ENCODE measurements at places on chromosomes 12 and 14.

DNA sequence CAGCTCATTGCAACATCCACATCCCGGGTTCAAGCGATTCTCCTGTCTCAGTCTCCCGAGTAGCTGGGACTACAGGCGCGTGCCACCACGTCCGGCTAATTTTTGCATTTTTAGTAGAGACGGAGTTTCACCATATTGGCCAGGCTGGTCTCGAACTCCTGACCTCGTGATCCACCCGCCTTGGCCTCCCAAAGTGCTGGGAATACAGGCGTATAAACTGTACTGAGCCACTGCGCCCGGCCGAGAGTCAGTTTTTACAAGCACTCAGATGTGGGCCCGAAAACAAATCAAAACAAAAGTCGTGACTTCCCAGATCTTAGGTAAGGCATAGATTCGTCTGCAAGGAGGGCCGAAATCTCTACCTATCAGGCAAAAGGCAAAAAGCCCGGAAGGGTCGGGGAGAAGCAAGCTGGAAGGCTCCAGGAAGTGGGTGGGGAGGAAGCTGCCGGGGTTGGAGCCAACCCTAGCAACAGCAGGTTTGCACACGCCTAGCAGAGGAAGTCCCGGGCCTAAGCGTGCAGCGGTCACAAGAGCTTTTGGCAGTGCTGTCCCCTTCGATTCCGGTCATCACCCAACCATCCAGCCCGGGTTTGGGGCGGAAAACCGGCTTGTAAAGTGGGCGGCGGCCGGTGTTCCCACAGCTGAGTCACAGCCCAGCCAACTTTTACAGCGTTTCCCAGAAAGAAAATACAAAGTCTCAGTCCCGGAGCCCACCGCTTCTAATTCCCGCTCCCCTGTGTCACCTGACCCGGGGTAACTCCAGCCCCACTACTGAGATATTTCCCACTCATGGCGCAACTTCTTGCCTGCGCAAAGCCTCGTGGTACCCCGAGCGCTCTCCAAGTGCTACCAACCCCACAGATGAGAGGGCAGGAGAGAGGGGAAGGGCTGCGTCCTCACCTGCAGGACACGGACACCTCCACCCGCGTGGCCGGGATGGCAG lies 583 bp downstream of the CPNE8 start:
- peak; percentile 88 for DNase-seq

GRCh38 chr12:58202933-58203718 lies 261.8 kb downstream of the ATP23 start:
- DNase-seq, result no peak

GRCh38 chr14:103543721-103544387 lies 14.9 kb downstream of the TRMT61A start:
- DNase-seq, result no peak

- peak; percentile 60 for DNase-seq
Observed at GRCh38 chr12:124771462-124772288, 92.0 kb downstream of the SCARB1 start.

GRCh38 chr12:71108355-71108754 lies 49.4 kb downstream of the TSPAN8 start:
- DNase-seq, result no peak

DNA sequence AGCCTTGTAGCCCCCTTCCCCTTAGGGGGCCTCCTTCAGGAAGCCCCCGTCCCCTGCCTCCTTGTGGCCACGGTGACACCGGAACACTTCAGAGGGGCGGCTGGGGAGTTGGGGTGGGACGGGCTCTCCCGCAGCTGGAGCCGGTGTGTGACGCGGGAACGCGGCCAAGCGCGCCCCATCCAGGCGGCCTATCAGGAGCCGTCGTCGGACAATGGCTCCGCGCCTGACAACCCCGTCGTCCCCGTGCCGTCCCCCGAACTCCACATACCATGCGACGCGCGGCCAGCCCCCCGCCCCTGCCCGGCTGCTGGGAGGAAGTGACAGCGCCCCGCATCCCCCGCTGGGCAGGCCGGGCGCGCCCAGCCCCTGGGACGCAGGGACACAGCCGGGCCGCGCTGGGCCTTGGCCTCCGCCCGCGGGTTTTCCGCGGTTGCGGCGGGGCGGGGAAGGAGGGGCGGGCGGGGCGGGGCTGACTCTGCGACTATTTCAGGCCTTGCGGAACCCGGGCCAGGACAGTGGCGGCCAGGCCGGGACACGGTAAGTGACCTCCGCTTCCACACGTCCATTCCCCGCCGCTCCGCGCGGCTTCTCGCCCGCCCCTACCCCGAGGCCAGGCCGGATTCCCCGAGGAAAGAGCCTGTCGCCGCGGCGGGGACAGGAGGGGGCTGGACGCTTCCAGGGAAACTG lies at the start of gene TNFAIP2:
Gene TNFAIP2, plus strand, starts transcription at position 515 of the 687 bp plus-strand sequence. CDS start 2,997 bp downstream, outside the sequence.
- DNase-seq, result no peak

DNA sequence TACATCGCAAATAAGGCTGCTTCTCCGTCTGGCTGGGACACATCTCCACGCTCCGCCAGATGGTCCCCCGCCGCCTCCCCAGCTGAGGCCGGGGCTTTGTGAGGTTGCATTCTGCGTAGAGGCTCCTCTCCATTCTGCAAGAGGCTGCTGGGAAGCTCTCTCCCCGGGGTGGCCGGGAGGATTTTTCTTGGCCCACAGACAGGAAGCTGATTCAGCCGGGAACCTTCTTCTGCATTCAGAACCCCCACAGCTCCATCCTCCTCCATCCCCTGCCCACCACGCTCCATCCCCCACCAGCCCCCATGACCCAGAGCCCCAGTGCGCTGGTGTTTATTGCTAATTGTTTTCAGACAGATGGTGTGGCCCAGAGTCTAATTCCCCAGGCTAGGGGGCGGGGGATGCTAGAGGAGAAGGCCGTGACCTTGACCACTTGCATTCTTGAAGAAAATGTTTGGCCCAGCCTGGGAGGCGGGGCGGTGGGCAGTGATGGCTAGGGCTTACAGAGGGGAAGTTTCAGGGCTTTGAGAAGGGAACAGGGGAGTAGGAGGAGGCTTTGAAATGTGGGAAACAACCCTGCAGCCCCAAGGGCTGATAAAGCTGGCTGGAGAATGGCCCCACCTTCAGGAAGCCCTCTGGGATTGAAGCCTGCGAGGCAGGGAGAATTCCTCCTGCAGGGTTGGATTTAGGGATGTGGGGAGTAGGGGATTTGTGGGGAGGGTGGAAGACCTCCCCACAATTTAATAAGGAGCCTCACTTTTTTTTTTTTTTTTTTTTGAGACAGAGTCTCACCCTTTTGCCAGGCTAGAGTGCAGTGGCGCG lies 88.5 kb upstream of the NCOR2 start:
- no peak for DNase-seq

DNA sequence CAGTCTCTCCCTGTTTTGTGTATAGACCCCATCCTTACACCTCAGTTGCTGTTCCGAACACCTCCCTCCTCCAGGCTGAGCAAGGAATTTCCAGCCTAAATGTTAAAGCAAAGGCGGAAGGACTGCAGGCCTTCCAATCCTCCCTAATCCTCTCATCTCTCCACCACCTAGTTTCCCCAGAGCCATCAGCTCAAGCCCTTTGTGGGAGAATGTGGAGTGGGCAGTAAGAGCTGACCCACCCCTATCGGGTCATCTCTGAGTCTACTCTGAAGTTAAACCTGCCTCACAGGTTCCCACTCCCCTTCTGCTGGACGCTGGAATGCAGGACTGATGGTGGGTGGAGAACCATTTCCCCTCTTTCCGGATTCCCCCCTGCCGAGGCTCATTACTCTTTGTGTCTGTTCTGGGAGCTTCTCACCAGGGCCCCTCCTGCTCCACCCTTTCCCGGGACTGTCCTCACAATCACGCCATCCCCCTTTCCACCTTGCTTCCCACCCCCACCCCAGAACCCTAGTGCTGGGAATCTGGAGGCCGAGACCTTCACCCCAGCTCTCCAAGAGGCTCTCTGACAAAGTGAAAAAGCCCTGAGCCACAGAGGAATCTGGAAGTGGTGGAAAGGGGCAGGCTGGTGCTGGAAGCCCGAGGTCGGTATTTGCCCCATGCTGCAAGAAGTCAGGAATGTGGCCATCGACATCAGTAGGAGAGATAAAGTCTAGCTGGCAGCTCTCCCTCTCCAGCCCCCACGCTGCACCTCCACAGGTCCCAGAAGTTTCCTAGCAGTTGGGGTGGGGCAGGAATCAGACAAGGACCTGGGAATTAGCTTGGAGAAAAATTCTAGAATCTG lies 3.3 kb upstream of the KRT18 start:
- DNase-seq, result no peak

GRCh38 chr12:34033628-34034296 lies 11.5 kb downstream of the ALG10 start:
- DNase-seq, result peak; percentile 60

DNA sequence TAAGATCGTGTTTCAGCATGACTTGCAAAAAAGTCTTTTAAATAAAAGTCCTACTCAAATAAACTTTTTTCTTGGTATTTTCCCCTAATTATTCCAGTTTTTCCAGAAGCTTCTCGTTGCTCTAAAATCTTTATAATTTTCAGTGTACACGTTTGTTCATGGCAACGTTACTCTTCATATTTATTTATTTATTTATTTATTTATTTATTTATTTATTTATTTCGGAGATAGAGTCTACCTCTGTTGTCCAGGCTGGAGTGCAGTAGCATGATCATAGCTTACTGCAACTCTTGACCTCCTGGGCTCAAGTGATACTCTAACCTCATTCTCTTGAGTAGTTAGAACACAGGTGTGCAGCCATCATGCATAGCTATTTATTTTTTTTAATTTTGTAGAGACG lies 438.3 kb upstream of the MDGA2 start:
- DNase-seq, result no peak

GRCh38 chr12:2410496-2410895 lies 357.7 kb downstream of the CACNA1C start:
- no peak for DNase-seq

GRCh38 chr14:90810806-90811205 lies 5.4 kb downstream of the TTC7B start:
- no peak for DNase-seq

All from hematopoietic multipotent progenitor cell treated with erythropoietin and hydrocortisone succinate and interleukin-3 and kit ligand, for 8 days (in vitro differentiated cells).